MM.1S (cell line): ENCODE measurements at places on chromosomes 2 and 18.

DNA sequence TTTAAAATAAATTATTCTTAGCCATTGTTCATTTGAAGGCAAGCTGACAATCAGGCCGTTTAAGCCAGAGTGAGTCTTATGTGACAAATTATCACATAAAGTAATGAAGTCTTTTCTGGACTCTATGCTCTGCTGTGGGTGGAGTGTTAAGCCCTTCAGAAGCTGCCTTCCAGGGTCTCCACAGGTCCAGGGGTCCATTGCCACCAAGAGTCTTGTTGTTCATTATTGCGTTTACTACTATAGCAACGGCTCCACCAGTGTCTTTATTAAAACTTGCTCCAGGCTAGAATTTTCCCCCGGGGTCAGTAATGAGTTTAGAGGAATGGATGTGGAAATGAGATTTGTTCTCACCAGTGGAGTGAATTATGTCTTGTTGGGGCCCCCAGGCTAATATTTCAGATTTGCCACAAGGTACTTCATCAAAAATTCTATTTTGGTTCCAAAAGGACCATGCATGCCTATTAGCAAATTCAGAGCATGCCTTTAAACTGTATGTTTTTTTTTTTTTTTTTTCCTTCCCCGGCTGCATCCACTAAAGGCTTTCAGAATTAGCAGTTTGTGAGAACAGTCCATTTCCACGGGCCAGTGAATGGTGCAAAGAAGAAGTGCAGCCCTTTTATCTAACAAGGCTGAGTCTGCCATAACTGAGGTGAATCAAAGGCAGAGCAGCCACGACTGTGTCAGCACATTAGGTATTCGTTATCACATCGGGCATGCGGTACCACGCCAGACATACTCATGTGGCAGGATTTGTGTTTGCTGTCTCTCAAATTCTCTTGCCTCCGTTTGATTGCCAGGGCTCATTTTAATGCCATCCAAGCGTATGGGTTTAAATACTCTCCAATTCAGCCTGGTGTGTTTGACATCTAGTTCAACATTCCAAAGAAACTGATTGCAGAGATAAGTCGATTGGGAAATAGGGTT lies 26.2 kb upstream of the LRRTM1 start:
- DNase-seq, result no peak

DNA sequence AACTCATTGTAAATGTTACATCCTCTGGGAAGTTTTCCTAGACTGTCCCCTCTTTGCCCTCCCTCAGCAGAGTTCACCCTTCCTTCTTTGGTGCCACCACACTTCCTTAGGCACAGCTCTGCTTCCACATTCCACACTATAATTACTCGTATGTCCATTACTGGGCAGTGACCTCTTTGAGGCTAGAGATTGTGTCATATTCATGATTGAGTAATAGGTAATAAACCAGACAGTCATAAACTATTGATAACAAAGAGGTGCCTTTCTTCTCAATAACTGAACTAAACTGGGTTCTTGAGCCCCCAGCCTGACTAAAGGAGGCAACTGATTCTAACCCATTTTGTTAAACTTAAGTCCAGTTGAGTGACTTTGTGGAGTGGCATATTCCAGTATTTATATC lies 28.3 kb downstream of the MYO3B start:
- DNase-seq, result no peak

- no peak for DNase-seq
These were observed 25.0 kb downstream of the TRIP12 start for GRCh38 chr2:229896857-229897256.

GRCh38 chr18:56632070-56633022 lies 6.0 kb downstream of the TXNL1 start:
- no peak for DNase-seq

GRCh38 chr2:39325966-39326365 lies 82.2 kb upstream of the CDKL4 start:
- DNase-seq, result no peak

- no peak for DNase-seq
These were observed 414.8 kb upstream of the ID2 start for GRCh38 chr2:8267048-8267447.
